ENCODE measurements at places on chromosomes 13 and 19. TPM values are rescaled to one million over a fixed set of nuclear protein-coding genes. Genes with fewer than 3 reads are reported as not detected.

FOXO1 gene
- 42.5 TPM for total RNA-seq

- DNase-seq, result peak; percentile 35
Measured at GRCh38 chr19:50833117-50833801, at the start of gene KLK15. Gene KLK15, minus strand, starts transcription at chr19:50833574. Its CDS starts 2,082 bp downstream, at chr19:50831492.

DNA sequence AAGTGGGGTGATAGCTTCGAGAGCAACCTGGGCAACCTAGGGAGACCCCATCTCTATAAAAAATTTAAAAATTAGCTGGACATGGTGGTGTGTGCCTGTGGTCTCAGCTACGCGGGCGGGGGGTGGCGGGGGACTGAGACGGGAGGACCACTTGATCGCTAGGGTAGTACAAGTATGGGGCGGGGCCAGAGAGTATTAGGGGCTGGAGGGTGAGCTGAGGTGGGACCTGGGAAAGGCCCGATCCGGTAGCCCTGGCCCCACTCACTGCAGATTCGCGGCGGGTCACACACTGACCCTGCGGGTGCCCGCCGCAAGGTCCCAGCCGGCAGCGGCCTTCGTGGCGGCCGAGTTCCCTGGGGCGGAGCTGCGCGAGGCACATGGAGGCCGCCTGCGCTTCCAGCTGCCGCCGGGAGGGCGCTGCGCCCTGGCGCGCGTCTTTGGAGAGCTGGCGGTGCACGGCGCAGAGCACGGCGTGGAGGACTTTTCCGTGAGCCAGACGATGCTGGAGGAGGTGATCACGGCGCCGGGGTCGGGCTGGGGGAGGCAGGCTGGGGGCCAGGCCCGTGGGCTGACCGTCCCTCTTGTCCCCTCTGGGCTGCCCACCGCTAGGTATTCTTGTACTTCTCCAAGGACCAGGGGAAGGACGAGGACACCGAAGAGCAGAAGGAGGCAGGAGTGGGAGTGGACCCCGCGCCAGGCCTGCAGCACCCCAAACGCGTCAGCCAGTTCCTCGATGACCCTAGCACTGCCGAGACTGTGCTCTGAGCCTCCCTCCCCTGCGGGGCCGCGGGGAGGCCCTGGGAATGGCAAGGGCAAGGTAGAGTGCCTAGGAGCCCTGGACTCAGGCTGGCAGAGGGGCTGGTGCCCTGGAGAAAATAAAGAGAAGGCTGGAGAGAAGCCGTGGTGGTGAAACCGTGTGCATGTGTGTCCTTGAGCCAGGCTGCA is 2.0 kb upstream of the ARHGAP45 start:
- DNase-seq, result peak; percentile 91

OSCAR gene
- total RNA-seq, result 3.9 TPM

DNA sequence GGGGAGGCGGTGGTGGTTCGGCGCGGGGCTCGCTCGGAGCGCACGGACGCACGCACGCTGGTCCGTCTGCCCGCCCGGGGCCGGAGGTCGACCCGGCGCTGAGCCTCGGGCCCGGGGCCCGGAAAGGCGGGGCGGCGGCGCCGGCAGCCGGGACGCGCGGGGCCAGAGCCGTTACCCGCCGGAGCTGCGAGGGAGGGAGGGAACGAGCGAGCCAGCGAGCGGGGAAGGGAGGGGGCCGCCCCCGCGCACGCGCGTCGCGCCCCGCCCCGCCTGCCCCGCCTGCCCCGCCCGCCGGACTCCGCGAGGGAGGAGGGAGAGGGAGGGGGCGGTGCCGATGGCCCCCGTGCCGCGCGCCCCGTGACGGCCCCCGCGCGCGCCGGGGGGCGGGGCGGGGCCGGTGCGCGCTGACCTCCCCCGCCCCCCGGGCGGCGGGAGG is 15.0 kb downstream of the CIC start:
- DNase-seq, result peak; percentile 94

GRCh38 chr19:4071610-4072009 is 4.9 kb upstream of the ZBTB7A start:
- no peak for DNase-seq

DNA sequence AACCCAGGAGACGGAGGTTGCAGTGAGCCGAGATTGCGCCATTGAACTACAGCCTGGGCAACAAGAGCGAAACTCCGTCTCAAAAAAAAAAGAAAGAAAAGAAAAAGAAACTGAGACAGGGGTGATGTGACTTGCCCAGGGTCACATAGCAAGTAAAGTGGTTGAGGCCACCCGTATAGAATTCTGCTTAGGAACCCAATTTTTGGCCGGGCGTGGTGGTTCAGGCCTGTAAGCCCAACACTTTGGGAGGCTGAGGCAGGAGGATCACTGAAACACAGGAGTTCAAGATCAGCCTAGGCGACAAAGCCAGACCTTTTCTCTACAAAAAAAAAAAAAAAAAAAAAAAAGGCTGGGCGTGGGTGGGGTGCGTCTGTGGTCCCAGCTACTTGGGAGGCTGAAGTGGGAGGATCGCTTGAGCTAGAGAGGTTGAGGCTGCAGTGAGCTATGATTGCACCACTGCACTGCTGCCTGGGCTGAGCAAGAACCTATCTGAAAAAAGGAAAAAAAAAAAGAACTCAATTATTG is 1.3 kb downstream of the SNRPA start:
- DNase-seq, result no peak

- DNase-seq, result no peak
Measured at GRCh38 chr19:46221981-46222610, 7.4 kb upstream of the IGFL1 start.

DNA sequence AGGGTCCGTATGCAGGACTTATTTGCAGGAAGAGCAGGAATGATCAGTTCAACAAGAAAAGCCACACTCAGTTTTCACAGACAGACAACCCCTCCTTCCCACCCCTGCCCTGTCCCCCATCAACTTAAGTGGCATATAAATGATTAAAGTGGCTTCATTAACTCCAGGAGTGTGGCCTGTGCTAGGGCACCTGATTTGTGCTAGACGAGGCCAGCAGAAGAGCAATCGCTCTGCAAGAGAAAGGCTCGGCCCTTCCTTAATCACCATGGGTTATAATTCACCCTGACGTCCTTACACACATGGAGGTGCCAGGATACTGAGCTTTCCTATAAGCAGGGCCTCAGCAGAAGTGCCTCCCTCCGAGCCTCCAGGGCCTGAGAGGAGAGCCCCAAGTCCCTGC is 14.6 kb downstream of the C19orf12 start:
- DNase-seq, result peak; percentile 44

DNA sequence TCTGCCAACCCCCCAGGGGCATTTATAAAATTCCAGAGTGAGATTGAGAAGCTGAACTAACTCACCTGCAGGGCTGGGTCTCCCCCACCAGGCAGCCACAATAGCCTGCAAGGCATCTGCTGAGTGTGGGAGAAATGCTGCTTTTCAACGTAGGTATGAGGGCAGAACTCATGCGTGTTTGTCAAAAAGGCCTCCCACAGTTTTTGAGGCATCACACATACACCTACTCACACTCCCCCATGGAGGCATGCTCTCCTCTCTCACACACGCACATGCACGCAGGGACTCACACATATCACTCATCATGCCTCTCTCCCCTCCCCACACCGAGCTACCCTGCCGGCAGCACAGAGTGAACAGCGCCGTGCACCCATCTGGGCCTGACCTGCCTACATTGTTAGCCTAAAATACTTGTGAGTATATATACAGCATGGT is 390.5 kb downstream of the FGF9 start:
- no peak for DNase-seq

- no peak for DNase-seq
Measured at GRCh38 chr19:38721979-38722773, 22.1 kb downstream of the CAPN12 start.

SYT3 gene
- not detected for total RNA-seq

GRCh38 chr19:45306040-45306439 is 16.6 kb downstream of the CKM start:
- DNase-seq, result no peak

TGFBR3L gene
- total RNA-seq, result 1.5 TPM

ONECUT3 gene
- not detected for total RNA-seq

- DNase-seq, result no peak
Measured at GRCh38 chr19:15110418-15110815, 3.2 kb downstream of the SYDE1 start.

DNA sequence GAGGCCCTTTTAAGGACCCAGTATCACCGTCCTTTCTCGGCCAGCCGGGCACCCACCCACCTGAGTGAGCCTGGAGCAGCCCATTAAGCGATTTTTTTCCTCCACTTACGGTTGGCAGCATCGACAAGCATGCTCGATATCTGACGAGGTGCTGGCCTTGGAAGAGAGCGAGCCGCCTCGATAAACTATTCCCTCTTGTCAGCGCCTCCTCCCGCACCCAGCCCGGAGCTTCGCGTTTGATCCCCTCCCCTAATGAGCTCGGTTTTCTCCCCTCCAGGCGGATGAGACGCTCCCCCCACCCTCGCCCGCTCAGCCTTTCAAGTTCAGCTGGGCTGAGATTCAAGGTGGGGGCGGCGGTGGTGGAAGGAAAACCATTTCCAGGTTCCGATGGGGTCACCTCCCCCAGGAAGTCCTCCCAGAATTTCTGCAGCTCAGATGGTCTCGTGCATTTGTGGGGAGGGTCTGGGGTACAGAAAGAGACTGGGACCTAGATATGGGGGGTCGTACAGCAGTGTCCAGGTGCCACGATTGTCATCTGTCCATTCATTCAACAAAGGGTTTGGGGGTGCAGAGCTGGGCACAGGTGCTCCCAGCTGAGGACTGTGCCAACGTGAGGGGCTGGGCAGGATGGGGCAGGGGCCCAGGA is 18.9 kb upstream of the ONECUT3 start:
- DNase-seq, result no peak

- DNase-seq, result no peak
Measured at GRCh38 chr19:1896508-1896907, 8.7 kb upstream of the ADAT3 start.

TMEM272 gene
- total RNA-seq, result 0.14 TPM

GRCh38 chr13:83879431-83880171 is 2.7 kb downstream of the SLITRK1 start:
- peak; percentile 64 for DNase-seq

- no peak for DNase-seq
Measured at GRCh38 chr19:49758292-49758691, 4.8 kb downstream of the TSKS start.

DNA sequence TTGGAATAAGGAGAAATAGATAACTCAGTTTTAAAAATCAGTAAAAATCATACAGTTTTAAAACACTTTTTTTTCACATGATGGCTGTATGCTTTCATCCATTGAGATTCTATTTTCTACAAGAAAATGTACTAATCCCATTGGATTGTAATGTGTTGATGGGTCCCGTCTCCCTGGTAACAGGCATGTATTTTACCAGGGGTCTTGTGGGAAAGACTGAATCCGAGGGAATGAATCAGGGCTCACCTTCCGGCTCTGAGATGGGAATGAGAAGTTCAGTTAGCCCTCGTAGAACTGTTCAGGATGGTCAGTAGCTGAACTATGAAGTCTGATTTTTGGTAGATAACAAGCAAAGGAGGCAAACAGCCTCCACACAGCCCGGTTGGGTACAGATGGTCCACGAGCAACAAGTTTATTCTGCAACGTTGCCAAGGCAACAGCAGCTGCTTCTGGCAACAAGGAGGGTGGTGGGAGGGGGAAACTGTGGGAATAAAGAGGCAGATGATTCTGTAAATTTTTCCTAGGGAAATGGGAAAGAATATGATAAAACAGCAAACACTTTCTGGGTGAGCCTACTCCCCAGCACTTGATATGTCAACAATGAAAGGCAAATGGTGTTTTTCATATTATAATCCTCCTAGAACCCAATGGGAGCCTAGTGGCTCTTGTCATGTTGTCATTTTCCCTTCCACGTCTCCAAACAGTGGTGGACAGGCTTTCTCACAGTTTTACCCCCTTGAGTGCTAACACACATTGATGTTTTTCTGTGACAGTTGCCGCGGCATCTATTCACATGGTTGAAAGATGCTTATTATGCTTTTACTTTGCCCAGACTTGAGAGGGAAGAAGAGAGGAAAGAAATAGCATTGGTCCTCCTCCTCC is 12.4 kb upstream of the SIAH3 start:
- DNase-seq, result no peak

DNA sequence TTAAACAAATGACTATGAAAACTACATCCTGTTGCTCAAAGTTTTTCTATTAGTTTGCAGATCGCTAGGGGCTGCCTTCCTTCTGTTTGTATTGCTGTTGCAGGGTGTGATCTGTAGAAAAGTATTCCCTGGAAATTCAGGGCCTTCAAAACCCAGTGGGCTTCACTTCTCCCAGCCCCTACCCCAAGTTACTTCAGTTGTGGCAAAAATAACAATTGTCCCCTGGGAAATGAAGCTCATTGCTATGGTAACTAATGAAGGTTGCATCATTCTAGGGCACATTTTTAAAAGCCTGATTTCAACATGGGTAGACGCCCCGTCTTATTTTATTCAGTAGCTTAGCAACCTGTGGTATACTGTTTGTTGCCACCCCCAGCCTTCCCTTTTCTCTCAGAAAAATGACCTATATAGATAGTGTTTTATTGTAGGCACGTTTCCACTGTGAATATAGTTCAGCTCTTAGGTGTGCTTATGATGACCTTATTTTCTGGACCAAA is 60.9 kb downstream of the WDFY2 start:
- no peak for DNase-seq

- no peak for DNase-seq
Measured at GRCh38 chr13:48906200-48906599, 69.5 kb upstream of the FNDC3A start.

DNA sequence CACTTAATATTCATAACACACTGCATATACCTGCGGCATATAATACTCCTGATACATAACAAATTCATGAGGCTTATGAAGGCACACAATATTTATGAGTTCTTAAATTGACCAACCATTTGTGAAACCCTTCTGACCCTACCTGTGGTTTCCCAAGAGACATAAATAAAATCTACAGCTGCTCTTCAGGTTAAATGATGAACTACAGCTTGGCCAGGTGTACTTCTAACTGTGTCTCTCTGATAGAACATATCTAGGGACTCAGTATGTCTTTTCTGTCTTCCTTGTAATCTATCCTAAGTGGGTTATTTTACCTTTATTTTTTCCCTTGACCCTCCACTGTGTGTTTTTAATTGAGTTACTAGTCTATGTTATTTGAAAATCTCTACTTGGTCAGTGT is 189.9 kb upstream of the UFM1 start:
- DNase-seq, result no peak

GRCh38 chr13:31495336-31495735 is 244.0 kb upstream of the RXFP2 start:
- DNase-seq, result no peak

GRCh38 chr19:51751655-51752054 is at the start of gene FPR1:
Gene FPR1, minus strand, starts transcription at chr19:51751878. Its CDS starts 4,884 bp downstream, at chr19:51746994.
- DNase-seq, result no peak

GRCh38 chr19:33795370-33796163 is 1.1 kb upstream of the KCTD15 start:
- DNase-seq, result peak; percentile 94

CGB3 gene
- total RNA-seq, result not detected

- no peak for DNase-seq
Measured at GRCh38 chr19:4415352-4415751, 12.9 kb downstream of the CHAF1A start.

DNA sequence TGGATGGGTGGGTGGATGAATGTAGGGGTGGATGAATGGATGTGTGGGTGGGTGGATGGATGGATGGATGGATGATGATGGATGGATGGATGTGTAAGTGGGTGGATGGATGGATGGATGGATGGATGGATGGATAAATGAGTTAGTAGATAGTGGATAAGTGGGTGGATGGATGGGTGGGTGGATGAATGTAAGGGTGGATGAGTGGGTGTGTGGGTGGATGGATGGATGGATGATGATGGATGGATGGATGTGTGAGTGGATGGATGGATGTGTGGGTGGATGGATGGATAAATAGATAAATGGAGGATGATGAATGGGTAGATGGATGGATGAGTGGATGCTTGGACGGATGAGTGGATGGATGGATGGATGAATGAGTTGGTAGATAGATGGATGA is 3.2 kb downstream of the MCF2L start:
- DNase-seq, result no peak

GRCh38 chr19:1223018-1223855 is 14.6 kb downstream of the CBARP start:
- no peak for DNase-seq
